Posterior cingulate gyrus (tissue), 11 donors: ENCODE measurements at places on chromosomes 3 and 15.

GRCh38 chr3:125212091-125212508, 448 bp downstream of the SLC12A8 start:
- DNase-seq: no peak

GRCh38 chr15:31457161-31457560, 130.5 kb downstream of the KLF13 start:
- DNase-seq: no peak

DNA sequence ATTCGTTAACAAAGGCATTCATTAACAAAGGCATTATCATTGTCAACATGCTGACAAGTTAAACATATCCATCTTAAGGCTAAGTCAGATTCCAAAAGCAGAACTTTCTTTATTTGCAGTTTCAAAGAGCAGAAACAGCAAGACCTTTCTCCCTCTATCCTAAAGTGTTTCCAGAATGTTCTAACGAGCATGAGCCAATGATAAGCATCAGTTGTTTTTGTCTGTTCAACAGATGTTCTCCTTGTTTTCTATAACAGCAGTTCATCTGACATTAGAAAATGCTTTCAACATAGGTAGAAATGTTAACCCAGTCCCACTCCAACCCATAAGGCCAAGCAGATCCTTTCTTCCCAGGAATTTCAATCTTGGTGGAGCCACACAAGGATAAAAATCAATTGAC, 77.6 kb upstream of the POMGNT2 start:
- DNase-seq: no peak

- no peak for DNase-seq
Measured at GRCh38 chr3:11009898-11010297, 17.4 kb downstream of the SLC6A1 start.

DNA sequence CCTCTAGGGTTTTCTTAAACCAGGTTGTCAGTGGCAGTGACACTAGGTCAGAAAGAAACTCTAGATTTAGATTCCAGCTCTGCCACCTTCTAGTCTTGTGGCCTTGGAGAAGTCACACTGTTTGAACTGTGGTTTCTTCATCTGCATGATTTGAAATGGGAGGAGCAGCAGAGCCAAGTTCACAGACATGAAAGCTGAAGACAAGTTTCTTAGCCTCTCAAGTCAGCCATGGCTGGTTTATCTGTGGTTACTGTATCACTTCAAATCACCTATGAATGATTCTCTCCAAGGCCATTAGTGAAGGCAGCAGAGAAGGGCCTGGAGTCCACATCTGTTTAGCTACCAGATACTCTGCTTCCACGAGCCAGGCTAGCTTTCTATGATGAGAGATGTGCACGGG, 15.6 kb downstream of the CLEC3B start:
- no peak for DNase-seq

DNA sequence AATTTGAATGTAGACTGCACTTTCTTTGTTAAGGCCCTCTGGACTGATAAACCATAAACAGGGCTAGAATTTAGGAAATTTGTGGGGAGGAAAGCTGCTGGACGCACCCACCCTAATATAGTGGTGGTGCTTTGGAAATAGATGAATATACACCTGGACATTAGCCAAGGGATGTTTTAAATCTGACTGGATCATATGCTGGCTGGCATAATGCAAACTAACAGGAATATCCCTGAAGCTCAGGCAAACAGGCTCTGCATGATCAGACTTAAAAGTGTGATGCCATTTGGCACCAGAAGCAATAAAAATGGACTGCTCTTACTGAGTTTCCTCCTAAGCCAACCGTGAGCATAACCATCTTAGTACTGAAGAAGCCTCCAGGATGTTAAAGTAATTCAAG, 465.8 kb upstream of the ROBO1 start:
- no peak for DNase-seq

- DNase-seq: no peak
Measured at GRCh38 chr15:37524601-37525000, 409.8 kb upstream of the TMCO5A start.

GRCh38 chr3:179151474-179151873, 3.3 kb downstream of the PIK3CA start:
- DNase-seq: no peak

DNA sequence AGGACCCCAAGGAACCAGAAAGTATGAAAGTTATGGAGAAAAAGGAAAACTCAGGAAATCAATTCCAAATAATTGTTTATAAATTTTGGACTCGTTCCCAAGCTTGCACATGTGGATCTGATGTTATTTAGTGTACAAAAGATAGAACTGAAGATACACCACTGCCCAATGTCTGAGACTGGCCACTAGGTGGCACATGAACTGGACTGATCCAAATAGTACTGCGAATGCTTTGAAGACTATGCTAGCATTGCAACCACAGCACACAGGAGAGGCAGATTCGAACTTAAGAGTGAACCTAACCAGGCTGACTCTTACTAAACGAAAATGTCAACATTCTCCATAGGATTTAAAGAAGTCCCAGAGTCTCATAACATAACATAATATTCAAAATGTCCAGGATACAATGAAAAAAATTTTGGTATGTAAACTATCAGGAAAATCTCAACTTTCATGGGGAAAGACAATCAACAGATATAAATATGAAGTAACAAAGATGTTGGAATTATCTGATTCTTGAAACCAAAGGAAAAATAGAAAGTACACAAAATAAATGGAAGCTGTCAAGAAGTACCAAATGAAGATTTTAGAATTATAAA, 596.7 kb downstream of the FGF12 start:
- peak; percentile 90 for DNase-seq

- DNase-seq: no peak
Measured at GRCh38 chr3:76111808-76112207, 326.5 kb upstream of the ZNF717 start.

- DNase-seq: no peak
Measured at GRCh38 chr15:47870956-47871625, 153.8 kb downstream of the SEMA6D start.

DNA sequence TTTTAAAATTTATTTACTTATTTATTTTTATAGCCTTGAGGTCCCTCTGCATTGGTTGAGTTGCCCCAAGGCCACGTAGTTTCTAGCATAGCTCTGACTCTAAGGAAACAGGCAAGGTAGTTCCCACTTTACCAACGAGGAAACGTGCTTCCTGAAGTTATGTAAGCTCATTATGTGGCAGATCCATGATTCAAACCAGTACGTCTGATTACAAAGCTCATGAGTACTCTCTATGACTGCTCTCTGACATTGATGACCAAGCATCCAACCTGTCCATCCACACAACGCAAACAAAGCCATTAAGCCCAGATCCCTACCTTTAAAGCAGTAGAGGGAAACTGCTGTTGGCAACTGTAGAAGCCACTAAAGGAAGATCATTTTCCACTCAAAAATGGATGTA, 25.6 kb downstream of the WWTR1 start:
- DNase-seq: no peak

GRCh38 chr15:31477301-31477700, 150.7 kb downstream of the KLF13 start:
- no peak for DNase-seq

DNA sequence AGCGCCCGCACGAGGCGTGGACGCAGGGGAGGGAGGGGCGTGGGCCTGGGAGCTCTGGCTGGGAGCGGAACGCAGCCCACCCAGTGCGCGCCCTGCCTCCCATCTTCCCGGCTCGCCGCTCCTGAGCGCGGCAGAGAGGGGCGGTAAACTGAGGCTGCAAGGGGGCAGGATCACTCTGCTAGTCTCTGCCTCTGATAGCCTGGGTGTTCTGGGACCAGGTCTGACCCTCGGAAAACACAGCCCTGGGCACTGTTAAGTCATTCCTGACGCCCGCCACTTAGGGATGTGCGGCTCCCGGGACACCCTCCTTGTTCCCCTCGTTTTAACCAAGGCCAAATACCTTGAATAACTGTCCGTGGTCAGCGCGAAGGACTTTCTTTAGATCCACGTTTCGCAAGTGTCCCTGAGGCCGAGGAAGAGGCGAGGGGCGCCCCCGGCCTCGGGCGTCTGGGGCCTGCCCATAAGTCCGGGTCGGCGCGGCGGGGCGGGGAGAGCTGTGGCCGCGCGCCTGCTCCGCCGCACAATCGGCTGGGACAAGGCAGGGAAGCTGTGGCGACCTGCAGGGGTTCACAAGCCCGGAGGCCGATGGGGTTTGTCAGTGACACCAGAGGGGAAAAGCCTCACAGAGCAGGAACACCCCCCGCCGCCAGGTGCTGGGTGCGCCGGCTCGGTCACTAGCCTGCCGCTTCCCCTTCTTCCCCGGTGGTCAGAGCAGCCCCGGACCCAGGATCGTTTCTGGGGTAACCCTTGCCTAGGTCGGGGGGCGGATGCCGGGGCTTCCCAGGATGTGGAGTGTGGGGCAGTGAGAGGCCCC, 1.5 kb downstream of the ITPKA start:
- no peak for DNase-seq

DNA sequence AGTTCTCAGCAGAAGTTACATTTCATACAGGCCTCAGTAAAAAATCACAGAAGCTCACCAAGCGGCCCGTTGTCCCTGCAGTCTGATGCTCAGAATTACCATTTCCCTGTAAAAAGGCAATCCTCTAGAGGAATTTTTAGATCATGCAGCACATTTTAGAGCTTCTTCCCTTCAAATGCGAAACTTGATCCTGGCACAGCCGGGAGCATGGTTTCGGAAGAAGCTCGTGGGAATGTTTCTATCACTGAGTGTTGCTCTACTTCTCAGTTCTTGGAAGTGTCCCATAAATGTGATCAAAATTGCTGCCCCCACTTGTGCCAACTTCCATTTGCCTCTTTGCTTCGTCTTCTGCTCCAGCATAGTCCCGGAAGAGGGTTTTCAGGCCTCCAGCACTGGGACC, 3.8 kb upstream of the H1-8 start:
- no peak for DNase-seq

DNA sequence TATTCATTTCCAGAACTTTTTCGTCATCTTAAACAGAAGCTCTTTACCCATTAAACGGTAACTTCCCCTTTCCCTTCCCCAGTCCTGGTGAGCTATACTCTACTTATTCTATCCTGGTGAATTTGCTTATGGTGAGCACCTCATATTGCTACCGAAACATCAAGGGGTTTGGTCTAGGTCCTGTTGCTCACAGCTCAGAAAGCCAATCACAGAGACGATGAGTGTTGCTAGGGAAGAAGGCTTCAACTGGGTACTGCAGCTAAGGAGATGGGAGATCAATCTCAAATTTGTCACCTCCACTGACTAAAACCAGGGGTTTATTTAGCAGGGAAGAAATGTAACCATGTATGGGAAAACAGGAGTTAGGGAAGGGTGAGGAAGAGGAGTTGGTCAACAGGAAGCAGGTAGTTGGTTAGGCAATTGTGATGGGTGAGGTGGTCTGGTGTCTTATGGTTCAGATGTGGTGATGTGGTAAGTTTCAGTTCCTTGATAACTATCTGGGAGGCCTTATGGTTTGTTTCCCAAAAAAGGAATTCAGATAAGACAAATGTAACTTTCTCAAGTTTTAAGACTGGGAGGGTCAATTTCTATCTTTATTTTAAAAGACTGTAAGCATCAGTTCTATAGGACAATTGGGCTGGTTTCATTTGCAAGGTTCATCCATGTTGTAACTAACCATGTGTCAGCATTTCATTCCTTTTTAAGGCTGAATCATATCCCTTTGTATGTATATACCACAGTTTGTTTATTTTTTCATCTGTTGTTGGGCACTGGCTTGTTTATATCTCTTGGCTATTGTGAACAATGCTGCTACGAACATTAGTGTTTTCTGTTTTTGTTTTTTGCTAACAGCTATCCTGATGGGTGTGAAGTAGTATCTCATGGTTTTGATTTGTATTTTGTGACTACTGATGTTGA, 24.3 kb downstream of the ARHGAP11B start:
- DNase-seq: no peak

GRCh38 chr3:128309026-128309425, 155.7 kb downstream of the EEFSEC start:
- DNase-seq: no peak

DNA sequence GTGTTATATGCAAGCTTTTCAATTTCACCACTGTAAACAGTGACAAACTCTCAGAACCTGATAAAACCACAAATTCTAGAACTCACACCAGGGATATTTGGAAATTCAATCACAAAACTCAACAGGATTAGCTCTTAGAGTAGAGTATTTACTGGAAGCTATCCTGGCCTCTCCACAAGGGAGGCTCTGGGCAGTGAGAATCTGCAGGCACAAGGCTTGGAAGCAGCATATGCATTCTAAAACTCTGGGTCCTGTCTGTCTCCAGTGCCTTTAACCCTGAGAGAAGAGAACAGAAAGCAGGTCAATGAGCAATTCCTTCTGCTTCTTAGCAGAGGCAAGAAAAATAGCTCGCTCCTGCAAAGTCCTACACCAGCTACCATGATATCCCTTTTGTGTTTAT, 23.4 kb downstream of the PLSCR4 start:
- DNase-seq: peak; percentile 54

GRCh38 chr3:193593668-193594030, 641 bp downstream of the OPA1 start:
- no peak for DNase-seq

DNA sequence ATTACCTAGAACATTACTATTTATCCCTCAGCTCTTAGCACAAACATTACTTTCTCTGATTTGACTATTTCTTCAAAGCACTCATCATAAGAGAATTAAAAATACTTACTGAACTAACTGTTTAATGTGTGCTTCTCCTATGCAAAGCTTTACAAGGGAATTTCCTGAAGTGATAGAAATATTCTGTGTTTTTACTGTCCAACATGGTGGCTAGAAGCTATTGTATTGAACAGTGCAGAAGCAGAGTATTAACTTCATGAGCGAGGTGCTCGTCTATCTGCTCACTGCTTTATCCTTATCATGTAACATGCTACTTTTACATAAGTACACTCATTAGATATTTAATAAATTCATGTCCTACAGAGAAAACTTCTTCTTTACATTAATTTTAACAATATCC, 239.1 kb downstream of the ISL2 start:
- no peak for DNase-seq

- DNase-seq: no peak
Measured at GRCh38 chr3:147422601-147423536, 13.7 kb downstream of the ZIC1 start.

- no peak for DNase-seq
Measured at GRCh38 chr15:66291816-66292570, 1.4 kb upstream of the DIS3L start.

DNA sequence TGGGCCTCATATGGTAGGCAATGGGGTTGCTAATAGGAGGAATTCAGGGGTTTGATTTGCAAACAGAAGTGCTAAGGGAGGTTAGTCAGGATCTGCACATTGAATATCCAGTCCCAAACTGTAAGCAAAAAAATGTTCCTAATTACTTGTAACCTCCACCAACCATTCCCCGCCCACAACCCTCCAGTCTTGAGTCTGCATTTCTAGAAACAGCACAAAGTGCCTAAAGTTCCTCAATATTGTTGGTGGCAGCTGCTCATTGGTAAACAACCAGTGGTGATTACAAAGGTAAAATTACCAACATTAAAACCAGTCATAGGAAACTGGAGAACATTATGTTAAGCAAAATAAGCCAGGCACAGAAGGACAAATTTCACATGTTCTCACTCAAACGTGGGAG, 18.9 kb downstream of the HDC start:
- DNase-seq: no peak

DNA sequence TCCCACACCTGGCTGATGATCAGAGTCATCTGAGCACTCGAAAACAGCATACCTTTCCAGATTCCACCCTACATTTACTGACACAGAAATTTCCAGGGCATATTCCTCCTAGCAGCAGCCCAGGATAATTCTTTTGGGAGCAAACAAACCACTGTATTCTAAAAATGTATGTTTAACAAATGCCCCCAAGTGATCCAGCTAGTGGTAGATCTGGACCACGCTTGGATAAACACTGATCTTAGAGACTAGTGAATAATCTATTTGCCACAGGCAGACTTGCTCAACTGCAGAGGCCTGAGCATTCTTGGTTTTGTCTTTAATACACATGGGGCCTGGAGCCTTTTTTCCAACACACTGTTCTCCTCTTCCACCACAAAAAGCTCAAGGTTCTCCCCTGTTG, 89.6 kb downstream of the TM4SF4 start:
- DNase-seq: no peak
